GM12878 (cell line): ENCODE measurements at places on chromosomes 11 and 22. TPM values are rescaled to one million over a fixed set of nuclear protein-coding genes. Genes with fewer than 3 reads are reported as not detected.

Gene ROBO4
- 0.21 TPM in 1 of 2 replicates, not detected in the other for total RNA-seq

DNA sequence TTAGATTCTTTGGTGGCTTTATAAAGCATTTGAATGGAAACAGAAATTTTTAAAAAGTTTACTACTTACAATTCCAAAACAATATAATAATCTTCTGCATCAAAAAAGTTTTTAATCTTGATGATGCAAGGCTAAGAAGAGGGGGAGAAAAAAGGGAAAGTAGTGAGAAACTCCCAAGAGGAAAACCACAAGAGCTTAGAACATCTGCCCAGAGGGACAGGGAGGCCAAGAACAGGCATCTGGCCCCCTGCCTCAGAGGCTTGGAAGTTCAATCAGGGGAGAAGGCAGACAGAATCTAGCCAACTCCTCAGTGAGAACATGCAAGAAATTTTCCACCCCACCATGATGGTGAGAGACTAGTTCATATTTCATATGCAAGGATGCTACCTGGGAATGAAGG, 23.8 kb upstream of the TTC28 start:
- DNase-seq, result no peak
- no peaks in the 10 kb centered on the region for H3K27me3 ChIP-seq
- H3K36me3 ChIP-seq, result peaks cover 2% of the 10 kb centered on the region; the same call in 1 of the 2 replicates
- peaks cover 4% of the 10 kb centered on the region; the same call in 1 of the 2 replicates for H3K4me1 ChIP-seq
- no peak overlapping the region for H3K4me3 ChIP-seq
- no peak overlapping the region for H3K27ac ChIP-seq

- no peak for DNase-seq
- H3K27me3 ChIP-seq, result no peaks in the 10 kb centered on the region; the same call in 1 of the 2 replicates
- H3K4me3 ChIP-seq, result no peak overlapping the region
- no peaks in the 10 kb centered on the region for H3K4me1 ChIP-seq
These were observed 68.3 kb upstream of the CRYBB3 start for GRCh38 chr22:25131198-25131887.

DNA sequence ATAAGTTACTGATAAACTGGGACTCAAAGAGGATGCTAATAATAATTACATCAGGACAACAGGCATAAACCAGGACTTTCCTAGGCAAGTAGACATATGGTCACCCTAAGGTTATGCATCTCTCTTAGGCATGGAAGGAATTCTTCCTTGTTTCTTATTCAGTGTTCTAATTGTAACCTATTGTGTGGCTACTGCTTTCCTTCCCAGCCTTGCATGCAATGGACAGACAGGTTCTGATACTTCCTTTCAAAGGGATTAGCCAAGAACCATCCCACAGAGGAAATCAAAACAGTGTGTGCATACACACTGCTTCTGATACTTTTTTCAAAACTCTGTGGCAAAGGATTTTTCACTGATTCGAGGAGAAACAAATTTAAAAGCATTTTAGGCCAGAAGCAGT, 48.3 kb downstream of the RRAS2 start:
- H3K27me3 ChIP-seq, result no peaks in the 10 kb centered on the region
- peaks cover 64% of the 10 kb centered on the region for H3K4me1 ChIP-seq

- no peaks in the 10 kb centered on the region for H3K27me3 ChIP-seq
- H3K4me3 ChIP-seq, result no peak overlapping the region
- no peaks in the 10 kb centered on the region for H3K36me3 ChIP-seq
- no peak for DNase-seq
- peaks cover 19% of the 10 kb centered on the region for H3K4me1 ChIP-seq
These were observed 1.8 kb downstream of the ST3GAL4 start for GRCh38 chr11:126357055-126357962.
